ENCODE measurements at places on chromosomes 2 and 18. TPM values are rescaled to one million over a fixed set of nuclear protein-coding genes. Genes with fewer than 3 reads are reported as not detected.

DNA sequence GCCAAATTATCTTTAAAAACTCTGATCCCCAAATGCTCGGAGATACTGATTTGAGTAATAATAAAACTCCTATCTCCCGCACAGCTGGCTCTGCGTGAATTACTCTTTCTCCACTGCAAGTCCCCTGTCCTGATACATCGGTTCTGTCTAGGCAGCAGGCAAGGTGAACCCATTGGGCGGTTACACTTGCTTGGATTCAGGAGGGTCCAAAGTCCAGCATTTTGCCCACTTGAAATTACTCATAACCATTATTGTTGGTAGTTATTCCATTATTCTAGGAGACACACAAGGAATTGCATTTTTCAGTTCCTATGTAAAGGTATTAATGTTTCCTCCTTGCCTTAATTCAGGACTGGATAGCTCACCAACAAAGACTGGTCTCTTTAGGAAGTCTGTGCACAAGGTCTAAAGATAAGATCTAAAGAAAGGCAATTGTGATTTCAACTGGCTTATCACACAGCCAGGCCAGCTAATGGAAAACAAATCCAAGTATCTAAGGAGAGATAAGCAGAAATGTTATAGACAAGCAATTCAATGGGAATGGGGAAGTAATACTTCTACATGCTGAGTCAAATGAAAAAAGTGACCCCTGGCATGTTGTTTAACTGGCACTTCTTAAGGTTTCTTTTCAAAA, 23.2 kb upstream of the NPC1 start:
- no peaks in the 10 kb centered on the region for H3K4me1 ChIP-seq
- H3K27ac ChIP-seq = no peak overlapping the region
- no peak for DNase-seq

DNA sequence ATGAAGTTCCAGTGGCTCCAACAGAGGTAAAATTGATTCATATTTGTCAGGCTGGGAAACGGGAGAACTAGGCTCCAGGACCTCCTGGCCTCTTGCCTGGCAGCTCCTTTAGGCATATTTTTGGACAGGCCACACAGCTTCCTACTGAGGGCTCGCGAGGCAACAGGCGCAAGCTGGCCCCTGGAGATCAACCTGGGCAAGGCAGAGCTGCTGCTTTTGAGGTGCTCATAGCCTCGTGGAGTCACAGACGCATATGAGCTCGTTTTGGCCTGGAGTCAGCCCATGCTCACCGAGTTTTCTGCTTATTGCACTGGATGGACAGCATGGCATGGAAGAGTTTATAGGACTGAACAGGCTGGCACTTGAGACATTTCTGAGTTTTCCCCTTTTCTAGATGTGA, 97.7 kb downstream of the CAPN13 start:
- H3K36me3 ChIP-seq = no peaks in the 10 kb centered on the region
- peaks cover 2% of the 10 kb centered on the region for H3K4me1 ChIP-seq
- H3K27ac ChIP-seq = no peak overlapping the region
- H3K27me3 ChIP-seq = no peaks in the 10 kb centered on the region
- DNase-seq = peak; percentile 67

DNA sequence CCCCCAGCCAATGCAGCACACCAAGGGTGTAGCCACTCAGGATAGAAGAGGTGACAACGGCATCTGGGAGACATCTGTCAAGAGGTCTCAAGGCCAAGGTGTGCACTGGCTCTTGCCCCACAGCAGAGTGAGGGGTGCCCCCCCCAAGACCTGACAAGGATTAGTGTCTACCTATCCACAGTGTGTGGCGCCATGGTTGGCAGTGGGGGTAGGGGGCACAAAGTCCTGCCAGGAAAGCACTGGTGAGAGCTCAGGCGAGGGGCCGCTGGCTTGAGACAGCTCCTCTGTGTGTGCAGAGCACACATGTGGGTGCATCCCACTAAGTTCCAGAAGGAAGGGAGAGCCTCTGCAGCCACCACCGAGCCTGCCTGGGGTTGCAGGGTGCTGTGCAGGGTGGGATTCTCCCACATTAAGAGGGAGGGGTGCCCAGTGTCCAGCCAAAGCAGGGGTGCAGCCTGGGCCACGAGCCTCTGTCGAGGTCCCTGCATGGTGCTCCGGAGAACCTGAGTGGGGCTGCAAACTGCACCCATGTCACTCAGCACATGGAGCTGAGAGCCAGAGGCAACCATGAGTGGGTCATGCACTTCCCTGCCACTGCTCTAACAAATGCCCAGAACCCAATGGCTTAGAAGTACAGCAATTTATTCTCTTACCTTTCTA, 311.2 kb upstream of the HDAC4 start:
- DNase-seq = no peak
- no peaks in the 10 kb centered on the region for H3K27me3 ChIP-seq
- no peak overlapping the region for H3K4me3 ChIP-seq
- H3K27ac ChIP-seq = no peak overlapping the region
- no peaks in the 10 kb centered on the region for H3K4me1 ChIP-seq

GRCh38 chr2:43294973-43295603, 68.7 kb upstream of the ZFP36L2 start:
- peaks cover 17% of the 10 kb centered on the region for H3K36me3 ChIP-seq
- peak overlapping the region; percentile 97 for H3K27ac ChIP-seq
- peaks cover 20% of the 10 kb centered on the region for H3K4me1 ChIP-seq
- DNase-seq = no peak
- no peaks in the 10 kb centered on the region for H3K27me3 ChIP-seq
- no peak overlapping the region for H3K4me3 ChIP-seq

GRCh38 chr2:96903318-96903717, 33.4 kb upstream of the SEMA4C start:
- H3K4me1 ChIP-seq = peaks cover 30% of the 10 kb centered on the region
- DNase-seq = no peak
- H3K27me3 ChIP-seq = peaks cover 3% of the 10 kb centered on the region
- no peak overlapping the region for H3K4me3 ChIP-seq

- no peak overlapping the region for H3K27ac ChIP-seq
- H3K27me3 ChIP-seq = no peaks in the 10 kb centered on the region
- no peak for DNase-seq
- peaks cover 15% of the 10 kb centered on the region for H3K4me1 ChIP-seq
Observed at GRCh38 chr2:74873678-74874640, 40.0 kb downstream of the HK2 start.

- H3K27ac ChIP-seq = no peak overlapping the region
- no peaks in the 10 kb centered on the region for H3K27me3 ChIP-seq
- no peak for DNase-seq
- H3K4me3 ChIP-seq = no peak overlapping the region
- peaks cover 7% of the 10 kb centered on the region for H3K36me3 ChIP-seq
Observed at GRCh38 chr2:17652681-17653394, 100.8 kb downstream of the SMC6 start.

- DNase-seq = no peak
- no peaks in the 10 kb centered on the region for H3K4me1 ChIP-seq
- no peaks in the 10 kb centered on the region for H3K36me3 ChIP-seq
- H3K27me3 ChIP-seq = no peaks in the 10 kb centered on the region
- H3K27ac ChIP-seq = no peak overlapping the region
Observed at GRCh38 chr2:188122985-188123384, 168.7 kb upstream of the GULP1 start.

DNA sequence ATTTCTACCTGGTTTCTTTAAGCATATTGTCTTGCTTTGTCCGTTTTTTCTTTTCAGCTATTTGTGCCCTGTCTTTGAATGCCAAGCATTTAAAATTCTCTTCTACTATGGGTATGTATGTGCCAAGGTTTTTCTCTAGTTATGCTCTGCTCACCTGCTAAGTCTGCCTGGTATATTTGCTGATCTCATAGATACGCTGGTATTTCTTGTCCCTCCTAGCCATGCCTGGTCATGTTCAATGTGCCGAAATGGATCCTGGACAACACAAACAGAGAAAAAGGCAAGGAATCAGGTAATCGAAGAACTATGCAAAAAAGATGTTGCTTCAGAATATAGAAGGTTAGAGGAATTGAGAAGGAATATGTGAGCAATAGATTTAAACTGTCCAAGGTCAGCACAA, 14.9 kb upstream of the KDM3A start:
- H3K27ac ChIP-seq = no peak overlapping the region
- H3K4me3 ChIP-seq = no peak overlapping the region
- H3K27me3 ChIP-seq = peaks cover 77% of the 10 kb centered on the region
- H3K4me1 ChIP-seq = no peaks in the 10 kb centered on the region
- H3K36me3 ChIP-seq = no peaks in the 10 kb centered on the region
- DNase-seq = no peak

- peak overlapping the region; percentile 59 for H3K27ac ChIP-seq
- H3K4me1 ChIP-seq = peaks cover 29% of the 10 kb centered on the region
- peaks cover 8% of the 10 kb centered on the region for H3K36me3 ChIP-seq
- no peak overlapping the region for H3K4me3 ChIP-seq
- H3K27me3 ChIP-seq = no peaks in the 10 kb centered on the region
- no peak for DNase-seq
Observed at GRCh38 chr2:235709124-235709813, 215.4 kb downstream of the AGAP1 start.

DNA sequence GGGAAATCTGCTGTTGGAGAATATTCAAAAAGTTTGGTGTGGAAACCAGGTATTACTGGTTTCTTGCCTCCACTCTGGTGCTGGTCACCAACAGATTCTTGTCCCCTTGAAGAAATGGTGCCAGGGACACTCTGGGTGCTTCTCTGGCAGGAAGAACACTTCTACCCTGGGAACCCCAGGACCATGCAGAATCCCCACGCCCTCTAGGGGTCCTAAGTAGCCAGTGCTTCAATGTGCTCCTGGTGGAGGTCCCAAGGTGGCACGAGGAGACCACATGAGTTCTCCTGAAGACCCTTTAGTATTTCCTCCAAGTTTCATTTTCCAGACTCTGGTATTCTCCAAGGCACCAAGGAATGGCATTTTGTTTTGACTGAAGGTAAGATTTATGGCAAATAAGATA, 380.6 kb downstream of the TSN start:
- H3K27ac ChIP-seq = no peak overlapping the region
- H3K4me3 ChIP-seq = no peak overlapping the region
- no peaks in the 10 kb centered on the region for H3K36me3 ChIP-seq
- DNase-seq = no peak

DNA sequence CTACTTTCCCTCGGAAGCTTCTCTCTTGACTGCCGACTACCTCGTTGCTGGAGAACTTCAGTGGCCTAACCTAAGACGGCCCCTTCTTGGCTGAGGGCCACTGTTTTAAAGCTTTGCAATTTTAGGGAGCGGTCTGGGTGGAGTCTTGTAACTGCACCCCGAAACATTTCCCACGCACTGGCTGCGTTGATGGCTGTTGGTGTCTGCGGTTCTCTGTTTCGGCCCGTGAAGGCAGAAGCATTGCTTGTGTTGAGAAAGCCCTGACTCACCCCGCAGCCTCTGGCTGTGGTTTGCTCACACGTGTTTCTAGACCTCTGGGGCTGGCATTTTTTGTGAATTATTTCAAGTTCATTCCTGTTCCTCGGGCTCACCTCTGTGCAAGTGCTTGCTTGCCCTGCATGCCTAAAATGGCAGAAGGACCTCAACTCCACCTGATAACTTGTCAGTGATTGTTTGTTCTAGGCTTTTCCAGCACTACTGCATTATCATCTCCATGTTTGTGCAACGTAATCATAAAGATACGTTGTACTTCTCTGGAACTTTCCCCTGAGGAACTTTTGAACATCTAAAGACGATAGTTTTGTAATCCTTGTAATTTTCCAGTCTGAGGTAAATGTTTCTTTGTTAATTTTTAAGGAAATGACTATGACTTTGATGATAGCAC, 94.2 kb upstream of the DLX2 start:
- H3K4me1 ChIP-seq = no peaks in the 10 kb centered on the region
- peaks cover 11% of the 10 kb centered on the region for H3K36me3 ChIP-seq
- no peak overlapping the region for H3K27ac ChIP-seq

DNA sequence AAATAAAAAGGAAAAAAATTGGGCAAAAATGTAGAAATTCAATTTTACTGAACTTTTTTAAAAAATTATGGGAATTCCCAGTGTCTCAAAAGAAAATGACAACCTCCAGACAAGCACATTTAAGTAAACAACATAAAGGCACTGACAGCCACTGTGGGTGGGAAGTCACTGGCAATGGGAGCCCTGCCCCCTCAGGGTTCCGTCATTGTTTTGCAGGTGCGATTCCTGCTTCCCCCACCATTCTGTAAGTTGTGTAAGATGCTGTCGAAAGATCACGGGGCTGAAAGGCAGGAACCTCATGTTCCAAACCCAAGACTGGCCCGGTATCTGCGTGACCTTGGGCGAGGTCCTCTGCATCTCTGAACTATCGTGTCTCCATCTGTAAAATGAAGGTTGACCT, 15.8 kb upstream of the ASPRV1 start:
- H3K36me3 ChIP-seq = no peaks in the 10 kb centered on the region
- H3K27me3 ChIP-seq = peaks cover 3% of the 10 kb centered on the region
- peaks cover 12% of the 10 kb centered on the region for H3K4me1 ChIP-seq
- H3K27ac ChIP-seq = no peak overlapping the region

DNA sequence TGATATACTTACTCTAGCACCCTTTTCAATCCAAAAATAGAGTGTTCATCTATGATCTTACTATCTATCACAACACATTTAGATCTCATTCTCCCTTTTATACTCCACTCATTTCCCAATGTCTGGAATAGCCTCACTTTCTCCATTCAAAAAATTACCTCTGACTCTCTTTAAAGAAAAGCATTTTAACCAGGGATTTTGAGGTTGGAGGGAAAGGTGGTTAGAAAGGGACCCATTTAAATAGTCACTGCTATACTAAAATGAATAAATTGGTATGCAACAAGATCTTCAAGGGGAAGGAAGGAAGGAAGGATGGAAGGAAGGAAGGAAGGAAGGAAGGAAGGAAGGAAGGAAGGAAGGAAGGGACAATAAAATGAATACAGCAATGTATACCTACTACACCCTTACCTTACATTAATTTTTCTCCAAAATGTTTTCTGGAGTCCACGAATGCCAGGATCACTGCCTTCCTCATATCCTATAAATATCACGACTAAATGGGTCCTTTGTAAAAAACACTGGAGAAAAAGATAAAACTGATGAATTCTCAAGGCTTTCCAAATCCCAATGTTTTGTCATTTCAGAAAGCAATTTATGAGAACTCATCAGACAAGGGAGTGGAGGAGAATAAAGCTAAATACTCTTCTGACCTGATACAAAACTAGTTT, 202.7 kb downstream of the ZEB2 start:
- peaks cover 11% of the 10 kb centered on the region for H3K4me1 ChIP-seq
- H3K27me3 ChIP-seq = no peaks in the 10 kb centered on the region
- H3K4me3 ChIP-seq = no peak overlapping the region
- no peak overlapping the region for H3K27ac ChIP-seq
- peaks cover 9% of the 10 kb centered on the region for H3K36me3 ChIP-seq

- H3K4me3 ChIP-seq = no peak overlapping the region
- peaks cover 37% of the 10 kb centered on the region for H3K27me3 ChIP-seq
- H3K36me3 ChIP-seq = peaks cover 2% of the 10 kb centered on the region
- peaks cover 4% of the 10 kb centered on the region for H3K4me1 ChIP-seq
- no peak overlapping the region for H3K27ac ChIP-seq
Observed at GRCh38 chr18:45349019-45349418, 266.3 kb upstream of the SLC14A2 start.

- peaks cover 2% of the 10 kb centered on the region for H3K36me3 ChIP-seq
- no peak overlapping the region for H3K4me3 ChIP-seq
- no peaks in the 10 kb centered on the region for H3K27me3 ChIP-seq
- DNase-seq = no peak
Observed at GRCh38 chr2:225334514-225334913, 65.0 kb upstream of the NYAP2 start.

GRCh38 chr2:222797261-222797660, 63.6 kb upstream of the ACSL3 start:
- no peak for DNase-seq
- no peaks in the 10 kb centered on the region for H3K27me3 ChIP-seq
- H3K4me3 ChIP-seq = no peak overlapping the region

Gene ITGB1BP1
- total RNA-seq = 98.0 TPM

Gene GPC1
- total RNA-seq = 149 TPM

Gene ANKRD23
- 4.4 TPM for total RNA-seq

Gene GALNT14
- 4.1 TPM for total RNA-seq

Gene COLEC11
- not detected for total RNA-seq

Gene SCYGR6
- total RNA-seq = not detected

Gene C2orf72
- total RNA-seq = not detected

Gene IL36G
- not detected for total RNA-seq

All from osteocyte (in vitro differentiated cells).